CD4-positive, alpha-beta T cell treated with Interleukin-4 for 1 hour (primary cell): ENCODE measurements at places on chromosomes 7 and 10.
A peak's percentile ranks its signal among the peaks of the same experiment; 100 is the strongest.

DNA sequence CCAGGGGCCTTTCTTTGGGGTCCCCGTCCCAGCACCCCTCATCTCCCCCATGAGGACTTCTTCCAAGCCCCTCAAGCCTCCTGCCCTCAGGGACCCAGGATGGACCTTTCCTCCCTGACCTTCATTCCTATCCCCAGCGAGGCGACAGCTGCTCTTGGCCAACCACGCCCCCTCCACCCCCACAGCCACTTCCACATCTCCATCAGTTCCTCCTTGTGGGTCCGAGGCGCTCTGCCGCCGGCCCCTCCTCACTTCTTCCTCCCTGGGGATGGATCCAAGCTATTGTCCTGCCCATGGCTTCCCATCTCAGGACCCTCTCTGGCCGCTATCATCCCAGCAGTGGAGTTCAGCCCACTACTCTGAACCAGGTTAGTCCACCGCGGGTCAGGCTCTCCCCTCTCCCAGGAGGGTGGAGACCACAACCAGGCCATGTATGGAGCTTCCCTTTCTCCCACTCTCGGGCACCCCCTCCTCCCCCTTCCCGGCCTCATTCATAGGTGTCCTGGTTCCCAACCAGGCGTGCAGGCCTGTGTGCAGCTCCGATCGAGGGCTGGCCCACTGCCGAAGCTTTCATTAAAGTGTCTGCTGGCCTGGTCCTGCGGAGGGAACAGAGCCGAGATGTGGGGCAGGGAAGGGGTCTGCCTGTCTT, 1.7 kb upstream of the SH2B2 start:
- no peak for DNase-seq

DNA sequence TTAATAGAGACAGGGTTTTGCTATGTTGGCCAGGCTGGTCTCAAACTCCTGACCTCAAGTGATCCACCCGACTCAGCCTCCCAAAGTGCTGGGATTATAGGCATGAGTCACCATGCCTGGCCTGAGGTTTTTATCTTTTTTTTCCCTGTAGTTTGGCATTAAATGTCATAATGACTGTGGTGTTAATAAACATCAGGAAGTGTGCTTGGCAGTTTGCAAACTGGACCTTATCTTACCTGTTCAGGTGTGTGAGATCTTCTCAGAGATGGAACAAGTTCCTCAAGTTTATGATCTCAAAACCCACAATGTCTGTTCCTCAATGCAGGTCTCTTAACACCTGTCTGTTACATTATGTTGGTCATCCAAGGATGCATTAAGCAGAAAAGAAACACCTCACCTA, 80.0 kb downstream of the ARID5B start:
- no peak for DNase-seq

GRCh38 chr7:73451780-73452398, 18.3 kb downstream of the FZD9 start:
- peak; percentile 67 for DNase-seq

GRCh38 chr7:99102361-99102760, 41.5 kb downstream of the SMURF1 start:
- DNase-seq = no peak

DNA sequence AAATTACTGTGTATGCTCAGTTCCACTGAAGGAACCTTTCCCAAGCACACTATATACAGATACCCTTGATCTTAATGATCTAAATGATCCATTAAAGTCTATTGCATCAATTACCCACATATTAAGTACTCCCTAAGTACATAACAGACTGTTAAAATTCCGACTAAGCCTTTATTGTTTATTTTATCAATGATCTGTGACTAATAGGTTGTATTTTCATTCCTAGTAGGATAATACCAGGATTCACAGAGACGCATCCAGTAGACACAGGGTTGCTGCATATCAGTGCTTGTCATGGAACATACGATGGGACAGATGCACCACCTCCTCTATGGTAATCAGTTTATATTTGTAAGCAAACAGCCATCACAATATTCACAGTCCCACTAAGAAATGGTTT, 159.6 kb upstream of the SLC26A5 start:
- DNase-seq = no peak

GRCh38 chr10:16663444-16663843, 141.8 kb upstream of the C1QL3 start:
- no peak for DNase-seq

GRCh38 chr10:130652544-130652943, 516.4 kb downstream of the GLRX3 start:
- DNase-seq = no peak

DNA sequence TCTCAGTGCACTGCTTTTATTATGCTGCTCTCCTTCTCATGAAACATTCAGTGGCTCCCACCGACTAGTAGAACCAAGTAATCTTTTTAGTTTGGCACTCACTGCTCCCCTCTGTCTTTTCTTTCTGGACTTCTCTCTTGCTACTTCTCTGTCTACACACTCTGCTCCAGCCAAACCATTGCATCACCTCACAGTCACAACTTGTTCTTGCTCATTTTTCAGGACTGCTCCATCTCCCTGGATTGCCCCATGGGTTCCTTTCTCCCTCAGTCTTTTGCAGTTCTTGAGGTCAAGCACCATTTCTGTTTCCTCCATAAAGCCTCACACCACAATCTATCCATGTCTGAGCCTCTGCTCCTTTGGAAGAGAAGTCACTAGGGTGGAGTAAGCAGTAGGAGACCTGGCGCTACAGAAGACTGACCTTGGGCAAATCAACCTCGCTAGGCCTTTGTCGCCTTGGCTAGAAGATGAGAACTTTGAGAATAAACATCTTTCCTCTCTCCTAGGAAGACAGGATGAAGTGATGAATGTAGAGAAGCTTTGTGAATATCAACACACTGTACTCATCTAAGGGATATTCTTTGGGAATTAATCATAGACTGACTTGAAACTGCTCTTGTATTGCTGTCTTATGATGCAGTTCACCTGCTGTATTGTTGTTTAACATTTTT, 186.2 kb downstream of the LRMDA start:
- DNase-seq = no peak

- no peak for DNase-seq
Measured at GRCh38 chr10:86155054-86155921, 211.3 kb downstream of the GRID1 start.

DNA sequence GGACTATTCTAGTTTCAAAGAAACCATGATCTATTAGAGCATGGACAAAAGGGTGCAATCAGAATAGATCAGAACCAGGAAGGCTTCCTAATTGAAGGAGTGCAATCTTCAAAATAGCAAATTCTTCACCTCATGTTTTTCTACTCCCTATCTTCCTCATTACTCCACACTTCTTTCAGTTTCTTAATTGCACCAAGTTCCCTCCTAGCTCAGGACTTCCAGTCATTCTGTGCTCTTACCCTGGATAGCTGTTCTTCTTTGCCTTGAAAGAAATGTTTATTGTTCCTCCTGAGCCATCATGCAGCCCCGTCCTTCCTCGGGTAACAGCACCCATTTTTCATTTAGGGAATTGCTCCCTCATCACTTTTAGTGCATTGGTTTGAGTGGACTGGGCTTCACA, 23.1 kb downstream of the TRPV5 start:
- no peak for DNase-seq

DNA sequence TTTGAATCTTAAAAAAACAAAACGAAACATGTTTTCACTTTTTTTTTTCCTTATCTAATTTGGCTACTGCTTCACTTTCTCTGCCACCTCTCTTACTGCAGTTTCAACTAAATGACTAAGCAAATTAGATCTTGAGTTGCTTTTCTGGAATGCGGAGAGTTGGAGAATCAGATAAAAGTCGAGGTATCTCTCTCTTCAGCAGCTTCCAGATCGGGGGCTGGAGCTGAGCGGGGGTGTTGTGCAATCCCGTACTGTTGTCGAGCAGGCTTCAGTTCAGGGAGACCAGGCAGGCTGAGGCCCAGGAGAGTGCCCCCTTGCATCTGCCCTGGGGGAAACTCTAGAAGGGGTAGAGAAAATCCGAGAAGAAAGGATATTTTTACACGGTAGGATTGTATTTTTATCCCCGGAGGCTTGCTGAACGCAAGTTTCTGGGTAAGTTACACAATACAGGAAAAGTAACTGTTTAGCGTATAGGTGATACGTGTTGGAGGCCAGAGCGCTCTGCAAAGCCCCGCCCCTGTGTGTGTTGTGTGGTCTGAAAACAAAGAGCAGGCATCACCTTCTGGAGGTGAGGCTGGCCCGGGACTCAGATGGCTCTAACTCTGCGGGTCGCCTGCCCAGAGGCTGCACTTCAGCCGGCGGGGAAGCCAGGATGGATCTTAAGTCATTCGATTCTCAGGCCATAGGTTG, 116.6 kb downstream of the KLF6 start:
- DNase-seq = peak; percentile 74

DNA sequence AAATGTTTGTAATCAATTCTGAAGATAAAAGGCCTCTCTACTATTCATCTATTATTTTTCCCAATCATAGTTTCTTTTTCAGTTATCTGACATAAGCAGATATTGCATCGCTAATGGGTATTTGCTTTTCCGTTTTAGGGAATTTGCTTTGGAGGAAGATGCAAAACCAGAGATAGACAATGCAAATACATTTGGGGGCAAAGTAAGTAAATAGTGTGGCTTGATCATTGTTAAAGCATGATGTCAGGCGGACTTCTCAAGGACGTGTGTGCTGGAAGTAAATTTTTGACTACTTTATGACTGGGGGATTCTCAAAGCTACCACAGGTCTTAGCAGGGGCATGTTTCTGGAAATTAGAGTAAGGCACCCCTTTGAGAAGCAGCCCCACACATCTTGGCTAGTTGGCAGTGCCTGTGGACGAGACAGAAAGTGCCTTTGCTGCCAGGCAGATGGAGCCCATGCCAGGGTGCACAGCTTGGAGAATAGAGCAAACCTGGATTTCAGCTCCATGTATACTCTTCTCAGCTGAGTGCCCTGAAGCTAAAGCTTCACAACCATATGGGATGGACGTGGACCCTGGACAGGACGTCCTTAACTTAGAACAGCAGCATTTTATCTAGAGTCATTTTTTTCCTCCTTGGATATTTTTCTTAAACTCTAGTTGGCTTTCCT, 68.6 kb downstream of the SRI start:
- no peak for DNase-seq

- no peak for DNase-seq
Measured at GRCh38 chr7:74501298-74501697, 47.6 kb downstream of the GTF2IRD1 start.

- no peak for DNase-seq
Measured at GRCh38 chr10:5534051-5534821, 9.5 kb downstream of the CALML3 start.

- DNase-seq = no peak
Measured at GRCh38 chr10:117275121-117275520, 34.2 kb downstream of the SLC18A2 start.

GRCh38 chr10:67609996-67610793, 85.8 kb downstream of the CTNNA3 start:
- no peak for DNase-seq

- DNase-seq = peak; percentile 15
Measured at GRCh38 chr7:116224492-116225098, 14.3 kb downstream of the TES start.

- DNase-seq = peak; percentile 18
Measured at GRCh38 chr10:381805-382204, 246.6 kb downstream of the ZMYND11 start.

DNA sequence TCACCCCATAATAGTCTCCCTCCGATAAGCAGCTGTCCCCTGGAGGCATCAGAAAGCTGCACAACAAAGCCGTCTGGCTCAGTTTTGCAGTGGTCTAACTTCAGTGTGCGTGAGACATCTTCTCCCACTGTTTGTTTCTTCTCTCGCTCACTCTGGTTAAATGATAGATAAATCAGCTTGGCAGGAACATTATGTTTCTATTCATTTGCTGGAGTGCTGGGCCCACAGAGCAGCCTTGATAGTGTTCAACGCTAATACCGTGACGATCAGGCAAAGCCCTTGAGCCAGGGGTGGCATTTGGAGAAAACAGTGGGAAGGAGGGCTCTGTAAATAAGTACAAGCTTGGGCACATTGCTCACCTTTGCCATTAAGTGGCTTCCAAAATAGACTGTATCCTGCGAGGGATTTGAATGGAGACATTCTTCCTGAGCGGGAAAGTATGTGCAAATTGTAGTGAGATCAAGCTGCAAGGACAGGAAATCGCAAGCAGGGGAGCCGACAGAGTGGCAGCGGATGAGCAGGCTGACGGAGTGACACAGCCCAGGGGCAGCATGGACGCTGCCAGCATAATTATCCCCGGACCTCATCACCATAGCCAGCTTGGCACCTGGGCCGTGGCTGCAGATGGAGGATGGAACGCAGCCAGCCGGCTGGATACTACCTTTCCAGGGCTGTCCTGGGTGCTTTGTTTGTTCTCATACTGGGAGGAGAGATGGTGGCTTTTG, 256.8 kb upstream of the FZD8 start:
- no peak for DNase-seq

GRCh38 chr7:107014387-107015023, 30.0 kb upstream of the PRKAR2B start:
- DNase-seq = no peak

GRCh38 chr7:66937940-66938339, 16.9 kb downstream of the TMEM248 start:
- no peak for DNase-seq

GRCh38 chr10:112000466-112000865, 183.1 kb downstream of the GPAM start:
- DNase-seq = no peak

DNA sequence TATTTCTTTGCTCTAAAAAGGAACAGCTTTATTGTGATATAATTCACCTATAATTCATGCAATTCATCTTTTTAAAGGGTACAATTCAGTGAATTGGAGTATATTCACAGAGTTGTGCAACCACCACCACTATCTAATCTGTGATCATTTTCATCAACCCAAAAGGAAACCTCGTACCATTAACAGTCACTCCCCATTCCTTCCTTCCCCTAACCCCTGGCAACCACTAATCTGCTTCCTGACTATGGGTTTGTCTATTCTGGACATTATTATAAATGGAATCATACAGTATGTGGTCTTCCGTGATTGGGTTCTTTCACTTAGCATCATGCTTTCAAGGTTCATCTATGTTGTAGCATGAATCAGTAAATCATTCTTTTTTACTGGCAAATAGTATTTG, 52.3 kb downstream of the MKI67 start:
- no peak for DNase-seq

GRCh38 chr10:124740369-124741280, 3.6 kb downstream of the FAM53B start:
- DNase-seq = peak; percentile 50

DNA sequence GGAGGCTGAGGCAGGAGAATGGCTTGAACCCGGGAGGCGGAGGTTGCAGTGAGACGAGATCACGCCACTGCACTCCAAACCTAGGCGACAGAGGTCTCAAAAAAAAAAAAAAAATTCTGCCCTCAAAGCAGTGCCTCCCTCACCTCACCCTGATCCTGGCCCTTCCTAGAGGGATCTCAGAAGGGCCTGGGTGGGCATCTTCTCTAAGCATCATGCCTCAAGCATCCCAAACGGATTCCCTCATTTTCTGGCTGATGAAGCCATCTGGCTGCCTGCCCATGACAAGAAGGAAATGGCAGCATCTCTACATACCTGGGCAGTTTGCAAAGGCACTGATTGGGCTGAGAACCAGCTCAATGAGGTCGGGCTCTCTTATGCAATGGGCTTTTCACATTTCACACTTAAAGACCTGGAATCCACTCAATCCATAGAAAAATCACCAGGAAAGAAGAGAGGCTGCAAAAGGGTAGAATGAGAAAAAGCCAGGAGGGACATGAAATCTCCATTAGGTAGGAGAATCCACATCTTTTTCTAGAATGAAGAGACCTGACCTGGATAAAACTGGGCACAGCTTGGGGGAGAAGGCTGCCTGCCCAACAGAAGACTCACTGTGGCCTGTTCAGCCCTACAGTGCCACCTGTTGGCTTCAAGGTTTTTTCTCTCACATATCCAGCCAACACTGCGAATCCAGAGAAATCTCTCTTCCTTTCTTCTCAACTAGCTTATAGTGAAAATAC, 48.1 kb downstream of the PDLIM1 start:
- DNase-seq = no peak

- no peak for DNase-seq
Measured at GRCh38 chr10:125141860-125142484, 18.4 kb downstream of the CTBP2 start.
